Esophagus squamous epithelium (tissue), 5 donors: ENCODE measurements at places on chromosomes 4 and X.

GRCh38 chrX:152658302-152658701 is 20.6 kb downstream of the GABRQ start:
- no peak for DNase-seq

- DNase-seq: no peak
Measured at GRCh38 chr4:142169216-142169615, 532.8 kb downstream of the IL15 start.

DNA sequence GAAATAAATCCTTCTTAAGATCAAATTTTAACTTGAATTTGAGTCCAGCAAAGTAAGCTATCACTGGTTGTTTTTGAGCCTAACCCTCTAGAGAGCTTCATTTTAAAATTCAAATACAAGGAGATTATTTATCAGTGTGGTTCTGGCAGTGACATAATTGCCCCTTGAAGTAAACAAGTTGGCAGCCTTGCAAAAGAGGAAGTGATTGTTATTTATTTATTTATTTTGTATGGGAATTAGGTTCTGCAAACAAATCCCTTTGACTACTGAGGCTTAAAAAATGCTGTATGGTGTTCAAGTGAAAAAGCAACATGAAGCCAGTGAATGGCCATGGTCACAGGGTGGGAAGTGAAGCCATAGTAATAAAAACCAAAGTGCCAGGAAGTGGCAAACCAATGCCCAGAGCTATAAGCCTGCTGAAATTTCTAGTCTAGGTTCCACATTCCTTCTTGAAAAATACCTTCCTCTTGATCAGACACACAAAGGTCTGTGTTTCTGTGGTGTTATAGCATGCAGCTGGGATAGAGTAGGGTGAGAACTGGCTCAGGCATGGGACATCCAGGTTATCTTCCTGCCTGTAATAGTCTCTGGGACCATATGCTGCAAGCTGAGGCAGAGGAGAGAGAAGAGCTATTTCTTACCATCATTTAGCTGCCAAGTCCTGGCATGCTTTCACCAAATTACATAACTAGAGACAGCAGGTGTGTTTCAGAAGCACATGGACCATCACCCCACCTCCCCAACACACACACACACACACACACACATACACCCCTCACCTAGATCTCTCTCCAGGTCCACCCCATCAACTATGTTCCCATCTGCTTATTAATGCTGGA is 47.1 kb upstream of the TSPAN7 start:
- DNase-seq: no peak

- DNase-seq: no peak
Measured at GRCh38 chrX:17597836-17598439, 139.4 kb upstream of the SCML1 start.

DNA sequence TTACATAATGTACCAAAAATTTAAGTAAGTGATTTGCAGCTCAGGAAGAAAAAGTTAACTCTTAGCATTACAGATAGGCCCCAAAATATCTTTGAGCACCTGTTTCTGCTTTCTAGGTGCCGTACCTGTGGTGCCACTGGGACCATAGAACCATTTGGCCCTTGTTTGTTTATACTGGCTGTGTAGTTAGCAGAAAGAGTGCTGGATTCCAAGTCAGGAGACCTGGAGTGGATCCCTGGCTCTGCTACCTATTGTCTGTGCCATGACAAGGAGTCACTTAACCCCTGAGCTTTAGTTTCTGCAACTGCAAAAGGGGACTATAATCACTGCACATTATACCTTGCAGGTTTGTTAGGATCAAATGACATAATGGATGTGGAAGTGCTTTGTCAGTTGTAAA is 137.8 kb upstream of the GPR101 start:
- no peak for DNase-seq

DNA sequence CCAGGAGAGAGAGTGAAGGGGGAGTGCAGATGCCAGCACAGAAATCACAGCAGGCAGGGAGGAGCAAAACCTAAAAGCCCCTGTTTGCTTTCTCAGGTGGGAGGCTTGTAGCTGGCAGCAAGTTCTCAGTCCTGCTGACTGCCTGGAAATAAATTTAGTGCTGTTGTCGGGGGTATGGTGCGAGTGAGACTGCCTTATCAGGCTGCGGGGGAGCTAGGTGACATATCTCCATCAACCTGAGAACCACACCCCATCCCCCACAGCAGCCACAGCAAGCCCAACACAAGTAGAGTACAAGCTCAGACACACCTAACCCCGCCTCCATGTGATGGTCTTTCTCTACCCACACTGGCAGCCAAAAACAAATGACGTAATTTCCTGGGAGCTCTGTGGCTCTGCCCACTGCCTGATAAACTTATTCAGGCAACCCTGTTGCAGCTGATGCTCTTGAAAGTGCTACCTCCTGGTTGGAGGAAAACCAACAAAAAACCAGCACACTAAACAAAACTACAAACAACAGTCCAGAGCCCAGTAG is 953.4 kb upstream of the NDST4 start:
- no peak for DNase-seq

GRCh38 chrX:42900947-42901346 is 123.0 kb upstream of the PPP1R2C start:
- no peak for DNase-seq

- no peak for DNase-seq
Measured at GRCh38 chr4:31236020-31236638, 516.0 kb downstream of the PCDH7 start.

- DNase-seq: no peak
Measured at GRCh38 chr4:90128961-90129495, 1.8 kb downstream of the CCSER1 start.

DNA sequence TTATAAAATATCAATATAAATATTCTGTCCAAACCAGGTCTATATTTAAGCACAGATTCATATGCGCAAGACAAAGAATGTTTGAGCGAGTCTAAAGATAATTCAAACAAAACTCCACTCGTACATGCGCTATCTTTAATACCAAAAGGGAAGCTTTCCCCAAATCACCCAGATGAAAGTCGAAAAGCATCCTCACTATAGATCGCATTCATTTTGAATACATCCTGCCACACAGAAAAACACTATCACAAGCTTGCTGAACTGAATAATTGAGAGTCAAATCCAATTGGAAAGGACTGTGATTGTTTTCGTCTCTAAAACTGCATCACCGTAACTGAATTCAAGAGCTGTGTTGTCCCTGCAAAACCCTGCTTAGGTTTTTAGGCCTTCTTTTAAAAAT is 685 bp downstream of the TASL start:
- no peak for DNase-seq

GRCh38 chr4:140865253-140866217 is 109.3 kb upstream of the TBC1D9 start:
- no peak for DNase-seq

GRCh38 chrX:38805432-38806389 is 4.5 kb downstream of the MID1IP1 start:
- DNase-seq: no peak

DNA sequence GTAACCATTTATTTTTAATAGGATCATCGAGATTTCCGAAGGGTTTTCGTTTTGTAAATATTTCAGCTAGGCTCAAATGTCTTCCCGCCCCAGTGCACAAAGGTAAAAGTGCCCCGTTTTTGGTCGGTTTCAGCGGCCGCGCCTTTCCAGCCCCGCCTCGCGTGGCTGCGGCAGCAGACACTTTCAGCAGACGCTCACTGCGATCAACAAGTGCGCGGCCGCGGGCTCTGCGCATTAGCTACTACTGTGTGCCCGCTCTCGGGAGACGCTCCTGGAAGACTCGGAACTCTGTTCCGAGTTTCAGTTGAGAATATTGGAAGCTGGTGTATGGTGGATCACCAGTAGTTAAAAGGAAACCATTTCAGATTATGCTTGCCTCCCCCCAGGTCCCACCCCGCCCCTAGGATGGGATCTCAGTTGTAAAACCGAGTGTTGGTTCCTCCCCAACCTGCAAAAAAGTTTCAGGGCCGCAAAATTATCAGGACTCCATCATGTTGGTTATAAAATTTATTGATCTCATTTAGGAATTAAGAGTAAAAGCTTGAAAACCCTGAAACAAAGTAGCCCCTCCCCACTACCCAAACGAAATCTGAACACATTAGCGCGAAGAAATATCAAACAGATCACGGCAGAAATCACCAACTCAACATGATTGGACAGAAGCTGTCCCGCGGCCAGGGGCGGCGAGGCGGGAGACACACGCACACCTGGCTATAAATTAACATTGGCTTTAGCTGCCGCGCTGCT is 2.2 kb downstream of the SOX3 start:
- no peak for DNase-seq

GRCh38 chr4:42605264-42605663 is 51.6 kb downstream of the ATP8A1 start:
- no peak for DNase-seq

GRCh38 chrX:134537179-134537955 is 77.4 kb downstream of the HPRT1 start:
- DNase-seq: no peak

- no peak for DNase-seq
Measured at GRCh38 chr4:37715889-37716402, 29.8 kb upstream of the RELL1 start.

- DNase-seq: no peak
Measured at GRCh38 chr4:61468024-61468720, 268.0 kb downstream of the ADGRL3 start.

DNA sequence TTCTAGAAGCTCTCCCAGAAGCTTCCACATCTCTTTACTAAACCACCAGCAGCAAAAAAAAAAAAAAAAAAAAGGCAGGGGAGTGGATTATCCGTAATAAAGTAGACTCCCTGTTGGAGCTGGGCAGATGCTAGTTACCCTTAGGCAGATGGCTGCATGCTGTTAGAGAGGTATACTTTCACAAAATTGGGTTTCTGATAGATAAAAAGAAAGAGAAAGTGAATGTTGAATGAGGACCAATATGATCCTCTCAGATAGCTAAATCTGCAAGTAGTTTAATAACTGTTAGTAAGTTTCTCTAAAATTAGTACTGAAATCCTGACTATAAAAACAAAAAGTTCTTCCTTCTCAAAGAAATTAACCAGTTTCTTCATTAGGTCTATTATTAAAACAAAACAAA is 195.4 kb downstream of the ANAPC10 start:
- no peak for DNase-seq

DNA sequence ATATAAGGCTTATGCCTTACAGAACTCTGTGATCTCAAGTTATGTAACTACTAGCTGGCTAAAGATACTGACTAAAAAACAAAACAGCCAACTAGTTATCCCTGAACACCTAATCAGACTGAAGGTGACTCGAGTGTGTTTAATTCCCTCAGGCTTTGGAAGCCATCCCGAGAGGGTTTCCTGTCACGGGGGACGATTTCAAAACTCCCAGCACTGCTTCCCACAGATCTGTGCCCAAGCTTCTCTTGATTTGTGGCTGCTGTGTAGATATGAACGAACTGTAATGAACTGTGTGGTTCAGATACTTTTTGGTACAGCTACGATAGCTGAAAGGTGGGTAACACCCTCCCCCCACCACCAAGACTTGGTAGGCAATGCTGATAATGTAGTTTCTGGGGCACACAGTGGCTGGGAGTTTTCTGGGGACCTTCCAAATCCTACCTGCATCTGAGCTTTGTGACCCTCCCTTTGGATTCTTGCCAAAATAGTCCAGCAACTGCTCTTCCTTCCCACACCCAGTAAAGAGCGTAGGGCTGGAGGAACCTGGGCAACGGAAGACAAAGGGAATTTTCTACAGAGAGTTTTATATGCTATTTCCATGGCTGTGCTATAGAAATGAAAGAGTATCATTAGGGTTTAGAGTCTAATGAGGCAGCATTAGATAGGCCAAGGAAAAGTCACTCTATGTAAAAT is 148.8 kb downstream of the MGST2 start:
- DNase-seq: no peak

DNA sequence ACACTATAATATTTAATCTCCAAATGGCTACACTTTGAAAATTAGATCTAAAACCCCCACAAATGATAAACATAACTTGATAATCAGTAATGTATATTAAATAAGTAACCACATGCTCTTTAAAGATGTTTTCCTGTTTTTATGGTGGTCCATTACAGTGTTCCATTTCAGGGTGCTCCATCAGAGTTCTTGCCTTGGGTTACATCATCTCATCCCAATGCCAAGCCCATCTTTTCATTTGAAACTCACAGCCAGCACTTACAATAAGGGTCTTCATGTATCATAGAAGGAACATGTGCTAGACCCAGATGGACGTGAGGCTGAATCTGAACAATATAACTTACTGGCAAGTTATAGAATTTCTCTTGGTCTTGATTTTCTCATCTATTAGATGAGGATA is 10.5 kb upstream of the PAQR3 start:
- no peak for DNase-seq

DNA sequence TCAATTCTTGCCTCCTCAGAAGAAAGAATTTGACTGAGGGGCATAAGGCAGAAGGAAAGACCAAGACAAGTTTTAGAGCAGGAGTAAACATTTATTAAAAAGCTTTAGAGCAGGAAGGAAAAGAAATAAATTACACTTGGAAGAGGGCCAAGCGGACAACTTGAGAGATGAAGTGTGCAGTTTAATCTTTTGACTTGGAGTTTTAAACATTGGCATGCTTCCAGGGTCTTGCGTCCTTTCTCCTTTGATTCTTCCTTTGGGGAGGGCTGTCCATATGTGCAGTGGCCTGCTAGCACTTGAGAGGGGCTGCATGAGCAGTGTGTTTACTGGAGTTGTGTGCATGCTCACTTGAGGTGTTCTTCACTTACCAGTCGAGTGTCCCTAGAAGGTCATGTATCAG is 275.8 kb upstream of the IL1RAPL1 start:
- DNase-seq: no peak

- DNase-seq: no peak
Measured at GRCh38 chrX:42047886-42048285, 124.5 kb upstream of the CASK start.

GRCh38 chr4:153485860-153486259 is 19.7 kb downstream of the TMEM131L start:
- no peak for DNase-seq

DNA sequence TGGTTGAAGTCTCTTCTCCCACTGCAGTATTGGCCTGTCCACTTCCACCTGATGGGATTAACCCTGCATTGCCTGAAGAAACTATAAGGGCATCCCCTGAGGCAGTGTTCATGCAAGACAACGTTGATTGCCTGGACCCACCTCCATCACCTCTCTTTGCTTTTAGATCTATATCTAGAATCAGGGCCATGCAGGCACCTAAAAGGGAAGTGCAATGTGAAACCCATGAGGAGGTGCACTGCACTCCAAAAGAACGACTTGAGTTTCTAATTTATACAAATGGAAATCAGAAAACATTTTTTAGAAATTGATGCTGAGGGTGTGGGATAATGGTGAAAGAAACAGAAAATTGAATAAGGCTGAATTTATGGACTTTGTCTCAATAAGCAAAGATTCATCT is 694.4 kb downstream of the TRAM1L1 start:
- no peak for DNase-seq

- no peak for DNase-seq
Measured at GRCh38 chr4:189828081-189828697, 112.5 kb upstream of the FRG1 start.

GRCh38 chr4:120723105-120723504 is 199.4 kb downstream of the PRDM5 start:
- no peak for DNase-seq

GRCh38 chr4:124018383-124019317 is 622.1 kb downstream of the SPRY1 start:
- no peak for DNase-seq

- DNase-seq: no peak
Measured at GRCh38 chrX:29231800-29232199, 644.6 kb downstream of the IL1RAPL1 start.
